ENCODE measurements at places on chromosomes 2 and 18. TPM values are rescaled to one million over a fixed set of nuclear protein-coding genes. Genes with fewer than 3 reads are reported as not detected.

ASNSD1 gene
- total RNA-seq, result 27.5 TPM

GRCh38 chr2:40128796-40129195, 323.1 kb downstream of the SLC8A1 start:
- DNase-seq, result no peak

ST6GAL2 gene
- total RNA-seq, result not detected

- DNase-seq, result no peak
Measured at GRCh38 chr2:48039209-48039990, 133.1 kb upstream of the FBXO11 start.

DNA sequence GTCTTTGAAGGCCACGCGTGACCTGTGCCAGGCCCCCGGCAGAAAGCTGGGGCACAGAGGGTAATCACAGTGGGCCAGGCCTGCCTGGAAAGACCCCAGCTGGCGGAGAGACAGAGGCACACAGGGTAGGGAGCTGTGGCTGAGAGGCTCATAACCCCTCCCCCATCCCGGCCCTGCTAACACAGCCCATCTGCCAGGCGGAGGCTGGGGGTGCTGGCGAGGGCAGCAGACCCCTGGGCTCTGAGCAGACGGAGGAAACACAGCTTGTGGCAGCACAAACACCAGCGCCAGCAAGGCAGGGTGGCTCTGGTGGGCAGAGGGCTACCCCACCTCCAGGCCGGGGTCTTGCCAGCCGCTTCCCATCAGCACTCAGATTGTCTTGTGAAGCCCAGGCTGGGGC, 19.0 kb downstream of the HS6ST1 start:
- DNase-seq, result no peak

DNA sequence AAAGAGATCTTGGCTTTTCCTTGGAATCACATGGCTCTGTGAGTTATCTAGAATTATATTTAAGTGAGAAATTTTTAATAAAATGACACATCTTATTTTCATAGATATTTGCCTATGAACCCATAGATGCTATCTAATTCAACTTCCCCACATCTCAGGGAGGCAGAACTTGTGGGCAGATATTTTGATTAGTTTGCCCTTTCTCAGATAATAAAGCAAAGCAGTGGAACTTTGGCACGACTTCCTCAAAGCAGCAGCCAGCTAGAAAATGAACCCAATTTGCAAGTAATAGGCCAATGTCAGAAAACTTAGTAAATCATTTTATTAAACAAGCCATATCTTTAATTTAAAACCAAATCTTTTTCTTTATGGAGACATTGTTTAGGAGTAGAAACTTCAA, 32.7 kb downstream of the RAB27B start:
- no peak for DNase-seq

DNA sequence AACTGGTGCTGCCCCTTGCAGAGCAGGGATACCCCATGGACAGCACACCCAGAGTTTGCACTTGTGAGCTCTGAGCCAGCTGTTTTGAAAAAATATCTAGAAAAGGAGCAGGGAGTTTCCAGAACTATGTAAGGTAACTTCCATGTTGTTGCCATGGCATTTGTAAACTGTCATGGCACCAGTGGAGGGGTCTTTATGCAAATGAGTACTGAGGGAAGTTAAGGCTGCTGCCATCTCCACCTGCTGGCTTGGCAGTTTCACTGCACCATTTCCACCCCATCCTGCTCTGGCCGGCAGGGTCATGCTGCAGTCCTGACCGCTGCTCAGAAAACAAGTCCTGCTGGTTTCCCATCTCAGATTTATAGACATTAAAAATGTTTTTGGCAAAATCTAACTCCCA, 52.3 kb upstream of the SNTG2 start:
- DNase-seq, result no peak

GRCh38 chr2:119142824-119143223, 15.7 kb downstream of the C1QL2 start:
- no peak for DNase-seq

DNA sequence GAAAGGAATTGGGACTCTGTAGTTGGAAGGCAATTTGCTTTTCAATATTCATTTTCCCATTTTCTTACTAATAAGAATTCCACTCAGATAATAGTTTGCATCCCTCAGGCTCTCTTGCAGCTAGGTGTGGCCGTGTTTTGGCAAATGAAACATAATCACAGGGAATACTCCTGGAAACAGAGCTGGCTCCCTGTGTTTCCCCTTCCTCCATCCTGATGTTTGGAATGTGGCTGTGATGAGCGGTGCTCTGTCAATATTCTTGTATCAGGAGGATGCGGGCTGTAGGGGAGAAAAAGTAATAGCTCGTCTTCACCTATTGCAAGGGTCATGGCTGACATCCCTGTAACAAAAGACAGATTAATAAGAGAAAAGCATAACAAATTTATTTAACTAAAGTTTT, 271.0 kb downstream of the MYCN start:
- no peak for DNase-seq

GRCh38 chr2:64938607-64939285, 50.5 kb upstream of the SLC1A4 start:
- DNase-seq, result no peak

SOWAHC gene
- not detected for total RNA-seq

EFHD1 gene
- total RNA-seq, result not detected

ZNF407 gene
- 26.7 TPM for total RNA-seq

BCL2 gene
- total RNA-seq, result 145 TPM

- DNase-seq, result no peak
Measured at GRCh38 chr2:216653931-216654365, 20.7 kb downstream of the IGFBP2 start.

- DNase-seq, result no peak
Measured at GRCh38 chr2:209525331-209525730, 101.5 kb downstream of the MAP2 start.

GRCh38 chr2:220078439-220078838, 451.0 kb downstream of the SLC4A3 start:
- DNase-seq, result no peak

NOL4 gene
- total RNA-seq, result not detected

GRCh38 chr18:57075716-57076400, 71.0 kb upstream of the BOD1L2 start:
- DNase-seq, result no peak

DNA sequence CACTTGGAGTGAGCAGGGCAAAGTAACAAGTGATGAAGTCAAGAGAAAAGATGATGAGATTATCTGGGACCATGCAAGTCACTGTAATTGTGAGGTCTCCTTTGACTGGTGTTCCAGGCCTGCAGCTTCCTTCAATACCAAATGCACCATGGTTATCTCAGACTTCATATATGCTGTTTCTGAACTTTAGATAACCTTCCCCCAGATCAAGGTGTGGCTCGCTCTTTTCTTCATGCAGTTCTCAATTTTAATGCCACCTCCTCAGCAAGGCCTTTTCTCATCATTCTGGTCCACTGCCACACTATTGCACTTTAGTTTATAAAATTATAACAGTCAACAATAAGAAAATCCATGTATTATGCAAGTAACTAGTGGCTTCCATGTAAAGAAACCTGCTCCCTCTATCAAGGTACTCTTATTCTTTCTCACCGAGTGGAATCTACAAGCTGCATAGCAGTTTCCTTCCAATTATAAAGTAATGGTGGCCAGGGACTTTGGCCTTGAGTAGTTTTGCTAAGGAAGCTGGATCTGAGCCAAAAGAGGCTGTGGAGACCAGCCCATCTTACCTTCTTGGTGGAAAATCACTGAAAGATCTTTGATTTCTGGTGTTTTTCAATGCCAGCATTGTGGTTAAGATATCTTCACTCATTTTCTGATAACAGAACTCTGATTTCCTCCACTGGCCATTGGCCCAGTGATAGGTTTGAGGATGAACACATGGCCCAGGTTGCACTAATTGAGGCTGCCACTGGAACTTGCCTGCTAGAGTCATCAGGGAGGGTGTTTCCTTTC, 113.6 kb downstream of the KCNE4 start:
- DNase-seq, result no peak

AP1S3 gene
- 46.3 TPM for total RNA-seq

DNA sequence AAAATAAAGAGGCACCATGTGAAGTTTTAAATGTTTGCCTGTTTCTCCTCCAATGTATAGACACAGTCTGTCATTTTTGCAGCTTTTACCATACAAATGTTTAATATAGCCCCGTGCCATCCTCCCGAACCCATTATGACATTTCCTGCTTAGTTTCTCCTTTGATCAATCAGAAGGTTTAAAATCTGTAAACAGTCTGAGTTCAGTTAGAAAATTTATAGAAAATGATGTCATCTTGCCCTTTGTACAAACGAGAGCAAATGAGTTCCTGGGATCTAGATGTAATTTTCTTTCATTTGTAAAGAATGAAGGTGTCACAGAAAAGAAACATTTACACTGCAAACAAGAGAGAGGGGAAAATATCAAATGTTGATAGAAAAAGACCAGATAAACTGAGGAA, 62.7 kb upstream of the NFU1 start:
- DNase-seq, result no peak

DNA sequence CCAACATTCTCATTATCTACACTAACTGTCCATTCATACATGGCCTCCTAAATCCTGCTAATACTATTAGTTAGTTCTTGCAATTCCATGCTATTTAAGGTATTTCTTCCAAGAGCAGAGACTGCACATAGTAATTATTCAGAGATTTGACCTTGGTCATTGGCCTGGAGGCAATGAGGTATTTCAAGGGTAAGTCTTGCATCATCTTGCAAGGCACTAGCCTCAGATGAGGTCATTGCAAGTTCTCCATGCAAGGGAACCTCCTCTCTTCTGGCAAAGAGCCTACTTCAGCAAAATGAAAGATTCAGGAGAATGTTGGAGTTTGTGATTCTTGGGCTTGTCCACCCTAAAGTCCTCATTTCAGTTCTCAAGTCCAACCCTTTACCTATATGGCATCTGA, 48.5 kb upstream of the IKZF2 start:
- DNase-seq, result no peak

Measured in activated B cell treated with CpG ODN at 0.5 μM for 24 hours (primary cell).